Activated CD4-positive, alpha-beta T cell treated with anti-CD3 and anti-CD28 coated beads, Interleukin-2, amount 50 U/mL, for 24 hours (primary cell): ENCODE measurements at places on chromosomes 16 and 17.

DNA sequence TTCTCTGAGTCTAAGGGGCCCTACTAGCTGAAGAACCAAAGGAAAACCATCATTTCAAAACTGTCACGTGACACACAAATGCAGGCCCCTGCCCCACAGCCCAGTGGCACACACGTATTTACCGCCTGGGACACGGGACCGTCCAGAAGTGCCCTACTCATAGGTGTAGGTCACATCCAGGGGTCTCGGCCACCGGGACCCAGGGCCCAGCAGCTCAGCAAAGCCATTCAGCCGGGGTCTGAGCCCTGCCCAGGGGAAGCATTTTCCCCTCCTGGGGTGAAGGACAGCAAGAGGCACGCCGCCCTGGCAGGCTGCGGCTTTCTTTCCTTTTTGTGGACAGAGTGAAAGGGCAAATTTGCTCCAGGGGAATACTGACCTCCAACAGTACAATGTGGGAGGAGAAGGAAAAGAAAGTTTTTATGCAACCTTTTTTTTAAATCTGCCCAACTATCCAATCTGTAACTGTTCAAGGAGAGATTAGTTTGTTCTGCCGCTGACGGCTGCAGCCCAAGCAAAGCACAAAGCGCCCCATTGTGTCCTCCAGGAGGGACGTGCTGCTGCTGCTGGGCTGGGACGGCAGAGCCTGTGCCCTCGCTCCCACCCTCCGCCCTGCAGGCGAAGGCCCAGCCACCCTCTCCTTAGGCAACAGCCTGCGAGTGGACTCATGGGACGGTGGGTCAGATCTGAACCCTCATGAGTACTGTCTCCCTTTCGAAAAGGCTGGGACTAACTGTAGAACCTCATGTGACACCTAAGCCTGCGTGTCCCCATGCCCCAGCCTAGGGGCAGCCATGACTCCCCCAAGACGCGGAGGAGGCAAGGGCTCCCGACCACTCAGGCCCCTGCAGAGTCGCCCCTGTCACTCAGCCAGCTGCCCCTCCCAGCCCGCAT is 21.3 kb downstream of the SLC7A5 start:
- no peak for DNase-seq

- no peak for DNase-seq
These were observed 44.2 kb downstream of the RPTOR start for GRCh38 chr17:80588702-80589383.

- DNase-seq: no peak
These were observed 30.2 kb downstream of the OGFOD1 start for GRCh38 chr16:56481468-56482122.

DNA sequence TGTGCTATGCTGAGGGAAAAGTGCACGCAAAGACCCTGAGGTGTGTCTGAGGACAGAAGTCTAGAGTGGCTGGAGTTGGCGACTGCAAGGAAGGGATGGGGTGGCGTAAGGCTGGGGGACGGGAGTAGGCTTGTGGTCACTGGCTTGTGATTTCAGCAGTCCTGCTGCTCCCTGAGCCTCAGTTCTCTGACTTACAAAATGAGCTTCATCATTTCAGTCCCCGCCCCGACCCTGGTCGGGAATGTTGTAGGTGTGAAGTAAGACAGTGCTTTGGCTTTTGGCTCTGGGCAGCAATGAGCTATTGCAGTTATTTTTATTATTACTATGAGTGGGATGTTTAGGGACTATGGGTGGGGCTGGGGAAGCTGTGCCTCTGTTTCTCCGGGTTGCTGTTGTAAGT is 8.6 kb downstream of the ADGRG1 start:
- DNase-seq: no peak

DNA sequence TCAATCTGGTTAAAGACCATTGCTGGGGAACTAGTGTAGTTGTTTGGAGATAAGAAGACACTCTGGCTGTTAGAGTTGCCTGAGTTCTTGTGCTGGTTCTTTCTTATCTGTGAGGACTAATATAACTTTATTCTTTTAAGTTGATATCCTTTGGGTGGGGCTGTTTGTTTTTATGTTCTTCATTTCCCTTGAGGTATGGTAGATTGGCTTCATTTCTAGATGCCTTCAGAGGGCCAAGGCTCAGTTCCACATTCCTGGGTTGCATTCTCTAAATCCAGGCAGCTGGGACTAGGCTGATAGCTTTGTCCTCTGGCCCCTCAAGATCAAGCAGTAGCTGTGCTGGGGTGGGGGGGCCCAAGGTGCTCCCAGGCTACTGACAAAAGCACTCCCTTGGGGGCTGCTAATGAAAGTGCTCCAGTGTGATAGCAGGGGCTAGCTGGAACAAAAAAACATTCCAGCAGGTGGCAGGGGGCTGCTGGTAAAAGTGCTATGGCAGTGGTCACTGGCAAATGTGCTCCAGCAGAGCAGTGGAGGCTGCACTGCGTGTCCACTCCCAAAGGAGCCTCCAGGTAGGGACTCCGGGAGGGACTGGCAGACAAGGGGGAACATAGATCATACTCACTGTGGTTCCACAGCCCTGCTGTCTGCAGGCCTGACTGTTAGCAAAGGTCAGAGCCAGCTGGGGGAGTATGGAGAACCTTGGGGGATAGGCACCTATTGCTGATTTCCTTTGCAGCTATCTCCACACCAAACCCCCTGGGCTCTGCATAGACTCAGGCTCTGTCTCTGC is 45.9 kb upstream of the KCNJ16 start:
- no peak for DNase-seq

GRCh38 chr17:68290268-68290954 is 516 bp downstream of the SLC16A6 start:
- DNase-seq: peak; percentile 40

GRCh38 chr16:84789431-84789830 is 30.4 kb upstream of the CRISPLD2 start:
- no peak for DNase-seq

GRCh38 chr17:58414596-58414997 is 2.7 kb downstream of the RNF43 start:
- DNase-seq: no peak

DNA sequence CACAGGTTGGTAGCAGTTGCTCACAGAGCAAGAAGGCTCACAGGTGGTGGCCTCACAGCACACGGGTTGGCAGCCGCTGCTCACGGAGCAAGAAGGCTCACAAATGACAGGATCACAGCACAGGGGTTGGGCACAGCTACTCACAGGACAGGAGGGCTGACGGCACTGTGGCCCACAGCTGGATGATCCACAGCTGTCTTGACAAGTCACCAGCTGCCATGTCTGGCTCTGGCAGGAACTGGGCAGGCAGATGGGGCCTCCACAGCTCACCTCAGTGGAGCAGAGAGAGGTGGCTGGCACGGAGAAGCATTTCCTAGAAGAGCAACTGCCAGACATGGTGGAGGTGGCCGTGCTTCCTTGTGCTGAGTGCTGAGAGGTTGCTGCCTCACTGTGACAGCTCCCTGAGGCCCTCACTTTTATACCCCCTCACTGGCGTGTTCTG is at the start of gene KRTAP16-1:
Gene KRTAP16-1 (minus strand): TSS at position 392 of the 442 bp plus-strand sequence. CDS start 56 bp downstream, at position 336.
- peak; percentile 11 for DNase-seq

GRCh38 chr17:17750881-17751280 is 69.6 kb downstream of the RAI1 start:
- no peak for DNase-seq

- no peak for DNase-seq
These were observed 5.4 kb upstream of the LHX1 start for GRCh38 chr17:36931697-36932382.

DNA sequence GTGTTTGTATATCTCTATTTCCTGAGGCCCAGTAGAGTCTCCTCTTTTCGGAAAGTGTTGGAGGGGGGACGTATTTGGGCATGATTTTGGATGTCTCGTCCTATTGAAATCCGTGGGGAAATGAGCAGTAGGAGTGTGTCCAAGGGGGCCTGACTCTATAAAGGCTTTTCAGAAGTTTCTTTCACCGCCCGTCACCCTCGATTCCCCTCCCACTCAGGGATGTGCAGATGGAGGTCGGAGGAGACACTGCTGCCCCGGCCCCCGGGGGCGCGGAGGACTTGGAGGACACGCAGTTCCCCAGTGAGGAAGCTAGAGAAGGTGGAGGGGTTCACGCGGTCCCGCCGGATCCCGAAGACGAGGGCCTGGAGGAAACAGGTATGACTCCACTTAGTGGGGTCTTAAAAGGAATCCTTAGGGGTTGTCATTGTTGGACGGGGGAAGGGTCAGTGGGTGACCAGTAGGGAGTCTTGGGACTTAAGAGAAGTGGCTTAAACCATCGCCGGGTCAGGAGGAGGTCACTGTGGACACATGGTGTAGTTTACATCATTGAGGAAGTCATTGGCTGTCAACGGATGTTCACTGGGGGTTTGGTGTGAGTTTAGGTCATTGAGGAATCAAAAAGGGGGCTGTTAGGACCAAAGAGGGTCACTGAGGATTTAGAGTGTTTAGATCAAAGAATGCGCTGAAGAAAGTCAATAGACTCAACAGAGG is 424 bp downstream of the MON1B start:
- DNase-seq: peak; percentile 21

- no peak for DNase-seq
These were observed 5.9 kb downstream of the CYB561 start for GRCh38 chr17:63440127-63440769.

GRCh38 chr17:44192750-44193149 is 6.0 kb downstream of the TMUB2 start:
- no peak for DNase-seq

DNA sequence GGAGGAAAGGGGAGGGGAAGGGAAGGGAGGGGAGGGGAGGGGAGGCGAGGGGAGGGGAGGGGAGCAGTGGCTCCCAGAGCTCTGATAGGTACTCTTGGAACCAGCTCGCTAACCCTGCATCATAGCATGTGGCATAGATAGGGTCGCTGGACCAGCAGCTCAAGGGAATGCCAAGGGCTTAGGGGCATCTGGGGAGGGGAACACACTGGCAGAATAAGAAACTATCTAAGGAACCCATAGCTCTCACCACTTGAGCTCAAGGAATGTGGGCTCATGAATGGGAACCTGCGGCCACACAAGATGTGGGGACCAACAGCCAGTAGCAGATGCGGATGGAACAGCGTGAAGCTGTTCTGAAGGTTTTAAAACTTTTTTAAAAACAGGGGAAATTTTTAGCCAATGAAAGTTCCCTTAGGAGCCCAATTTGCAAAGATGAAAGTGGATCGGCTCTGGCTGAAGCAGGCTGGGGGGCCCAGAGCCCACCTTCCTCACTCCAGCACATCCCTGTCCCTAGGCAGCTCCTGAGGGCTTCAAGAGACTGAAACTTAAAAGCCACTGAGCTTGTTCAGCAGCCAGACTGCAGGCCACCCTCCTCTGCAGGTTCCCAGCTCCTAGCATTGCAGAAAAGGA is 46.9 kb downstream of the PIMREG start:
- DNase-seq: no peak

DNA sequence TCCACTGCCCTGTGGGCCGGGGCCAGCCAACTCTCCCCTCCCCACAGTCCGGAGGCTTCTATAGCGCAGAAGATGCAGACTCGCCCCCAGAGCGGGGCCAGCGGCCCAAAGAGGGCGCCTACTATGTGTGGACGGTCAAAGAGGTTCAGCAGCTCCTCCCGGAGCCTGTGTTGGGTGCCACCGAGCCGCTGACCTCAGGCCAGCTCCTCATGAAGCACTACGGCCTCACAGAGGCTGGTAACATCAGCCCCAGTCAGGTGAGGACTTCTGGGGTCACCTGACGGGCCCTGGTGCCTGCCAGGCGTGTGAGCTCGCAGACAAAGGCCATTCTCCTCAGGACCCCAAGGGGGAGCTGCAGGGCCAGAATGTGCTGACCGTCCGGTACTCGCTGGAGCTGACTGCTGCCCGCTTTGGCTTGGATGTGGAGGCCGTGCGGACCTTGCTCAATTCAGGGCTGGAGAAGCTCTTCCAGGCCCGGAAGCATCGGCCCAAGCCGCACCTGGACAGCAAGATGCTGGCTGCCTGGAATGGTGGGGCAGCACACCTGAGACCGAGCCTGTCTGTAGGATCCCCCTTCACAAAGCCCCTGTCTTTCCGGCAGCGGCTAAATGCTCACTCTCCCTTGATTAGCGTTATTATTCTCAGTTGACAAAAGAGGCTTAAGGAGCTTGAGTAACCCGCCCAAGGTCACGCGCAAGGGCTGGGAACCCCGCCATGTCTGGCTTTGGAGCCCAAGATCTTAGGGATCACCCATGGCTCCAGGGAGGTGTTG is 3.9 kb downstream of the SPATA20 start:
- no peak for DNase-seq

DNA sequence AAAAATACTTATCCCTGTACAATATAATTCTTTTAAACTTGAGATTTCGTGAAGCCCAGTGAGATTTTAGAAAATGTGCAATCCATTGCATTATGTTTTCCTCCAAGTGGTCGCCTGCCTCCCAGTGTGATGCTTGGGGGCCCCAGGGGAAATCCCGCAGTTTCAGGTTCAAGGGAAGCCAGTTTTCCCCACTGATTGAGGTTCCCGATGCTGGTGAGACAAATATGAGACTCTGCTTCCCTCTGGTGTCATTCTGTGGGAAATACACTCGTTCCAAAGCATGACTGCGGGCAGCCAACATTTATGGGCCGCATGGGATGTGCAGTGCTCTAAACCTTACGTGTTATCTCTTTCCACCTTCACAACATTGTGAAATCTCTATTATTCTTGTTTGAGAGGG is 200.8 kb downstream of the PRKCB start:
- no peak for DNase-seq

GRCh38 chr16:67668495-67669157 is 2.0 kb downstream of the C16orf86 start:
- no peak for DNase-seq

DNA sequence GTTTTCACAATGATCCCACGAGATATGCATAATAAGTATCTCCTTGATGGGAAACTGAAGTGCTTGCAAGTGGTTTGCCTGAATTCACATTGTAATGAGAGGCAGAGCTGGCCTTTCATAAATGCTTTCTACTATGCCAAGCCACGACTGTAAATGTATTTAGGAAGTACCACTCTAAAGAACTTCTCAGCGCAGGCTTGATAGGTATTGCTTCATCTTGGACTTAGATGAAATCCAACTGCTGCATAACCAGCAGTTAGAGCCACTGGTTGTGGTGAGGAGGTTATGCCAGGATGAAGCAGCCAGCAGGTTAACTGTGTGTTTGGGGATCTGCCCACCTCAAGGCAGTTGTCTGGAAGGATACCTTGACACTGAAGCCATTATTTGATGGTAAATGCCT is 26.8 kb downstream of the MARCHF10 start:
- no peak for DNase-seq
